ENCODE measurements at places on chromosomes 5 and 9.

DNA sequence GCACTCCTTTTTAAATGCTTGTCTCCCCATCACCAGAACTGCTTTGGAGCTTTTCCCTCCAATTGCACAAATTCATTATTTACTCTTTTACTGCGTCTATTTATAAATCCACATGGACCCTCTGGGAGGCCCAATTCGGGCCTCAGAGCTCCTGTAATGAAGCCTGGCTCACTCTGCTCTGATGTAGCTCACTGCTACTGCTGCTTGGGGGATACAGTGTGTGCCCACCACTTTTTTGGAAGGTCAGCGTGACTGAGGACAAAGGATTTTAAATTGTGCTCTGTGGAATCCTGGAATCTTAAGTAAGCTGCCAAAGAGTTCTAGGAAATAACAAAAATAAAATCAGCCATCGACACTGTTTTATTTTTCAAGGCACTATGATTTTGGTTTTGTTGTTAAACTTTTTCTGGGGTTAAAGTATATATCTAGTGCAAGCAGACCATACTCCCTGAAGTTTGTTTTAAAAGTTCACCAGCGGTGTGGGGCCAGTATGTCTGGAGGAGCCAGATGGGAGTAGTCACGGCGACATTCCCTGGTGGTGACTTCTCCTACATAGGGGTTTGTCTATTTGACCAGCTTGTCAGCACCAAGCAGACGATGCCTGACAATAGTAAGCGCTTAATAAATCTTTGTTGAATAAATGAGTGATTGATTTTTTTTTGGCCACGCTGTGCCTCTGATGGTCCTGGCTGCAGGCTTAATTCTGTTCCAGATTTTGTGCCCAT is 142.8 kb downstream of the TMEM38B start:
- DNase-seq, result no peak

DNA sequence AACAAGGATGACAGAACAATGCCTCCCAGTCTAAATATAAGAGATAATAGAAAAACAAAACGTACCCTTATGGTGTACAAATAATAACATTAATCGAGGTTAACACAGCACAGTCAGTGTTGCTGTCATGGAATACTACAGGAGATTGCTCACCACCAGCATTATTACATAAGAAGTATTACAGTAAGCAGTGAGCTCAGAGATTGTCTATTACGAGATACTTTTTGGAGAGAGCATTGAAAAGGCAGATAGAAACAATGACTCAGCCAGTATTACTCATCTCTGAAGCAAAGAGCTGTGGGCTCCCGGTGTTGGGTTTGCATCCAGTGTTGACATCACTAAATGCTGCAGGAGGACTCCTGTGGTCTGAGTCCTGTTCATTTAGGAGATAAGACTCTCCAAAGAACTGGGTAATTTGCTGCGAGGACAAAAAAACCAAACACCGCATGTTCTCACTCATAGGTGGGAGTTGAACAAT is 191.9 kb upstream of the SEMA6A start:
- DNase-seq, result peak; percentile 19

DNA sequence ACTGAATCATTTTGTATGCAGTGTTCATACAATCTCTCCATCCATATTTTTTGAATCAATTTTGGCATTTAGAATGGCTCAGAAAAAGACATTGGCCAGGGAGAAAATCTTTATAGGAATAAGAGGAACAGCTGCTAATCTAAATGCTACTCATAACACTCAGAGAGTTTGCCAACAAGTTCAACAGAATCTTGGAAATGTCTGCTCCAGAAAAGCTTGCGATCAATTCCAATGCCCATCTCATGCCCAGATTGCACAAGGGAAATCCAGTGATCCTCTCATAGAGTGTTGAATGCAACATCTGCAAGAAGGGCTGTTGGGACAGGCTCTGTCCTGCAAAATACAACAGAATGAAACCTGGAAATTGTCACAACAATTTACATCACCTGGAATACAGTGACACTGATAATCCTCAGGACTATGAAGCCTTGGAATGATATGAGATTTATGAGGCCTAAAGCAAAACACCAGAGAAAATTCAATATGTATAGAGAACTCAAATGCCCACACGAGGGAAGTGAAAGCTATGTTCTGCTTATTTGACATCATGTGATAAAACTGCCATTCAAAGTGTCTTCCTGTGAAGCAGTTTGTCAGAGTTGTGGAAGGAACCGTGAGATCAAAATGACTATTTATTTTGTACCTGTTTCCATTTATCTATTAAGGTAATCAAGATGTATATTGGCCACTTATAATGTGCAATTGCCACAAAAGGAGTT is 190.1 kb downstream of the PARP8 start:
- DNase-seq, result no peak

- no peak for DNase-seq
These were observed 330.8 kb downstream of the KDM4C start for GRCh38 chr9:7088611-7089010.

- no peak for DNase-seq
These were observed 48.9 kb upstream of the BOD1 start for GRCh38 chr5:173665326-173665725.

GRCh38 chr9:116646661-116647514 is 40.2 kb upstream of the TRIM32 start:
- no peak for DNase-seq

DNA sequence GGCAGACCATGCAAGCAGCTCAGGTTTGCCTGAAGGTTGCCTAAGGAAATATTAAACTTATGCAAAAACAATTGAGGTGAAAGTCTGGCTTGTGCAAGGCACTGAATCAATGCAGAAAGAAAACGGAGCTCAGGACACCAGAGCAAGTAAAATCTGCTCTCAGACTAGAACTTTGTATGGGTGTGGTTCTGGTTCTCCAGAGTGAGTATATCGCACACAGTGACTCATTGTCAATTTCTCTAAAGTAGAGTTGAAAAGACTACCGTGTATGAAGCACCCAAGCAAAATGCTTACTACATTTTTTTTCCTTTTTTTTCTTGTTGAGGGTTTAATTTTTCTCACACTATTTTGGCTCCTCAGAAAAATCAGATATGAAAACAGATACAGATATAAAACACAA is 650.3 kb upstream of the CDH10 start:
- no peak for DNase-seq

DNA sequence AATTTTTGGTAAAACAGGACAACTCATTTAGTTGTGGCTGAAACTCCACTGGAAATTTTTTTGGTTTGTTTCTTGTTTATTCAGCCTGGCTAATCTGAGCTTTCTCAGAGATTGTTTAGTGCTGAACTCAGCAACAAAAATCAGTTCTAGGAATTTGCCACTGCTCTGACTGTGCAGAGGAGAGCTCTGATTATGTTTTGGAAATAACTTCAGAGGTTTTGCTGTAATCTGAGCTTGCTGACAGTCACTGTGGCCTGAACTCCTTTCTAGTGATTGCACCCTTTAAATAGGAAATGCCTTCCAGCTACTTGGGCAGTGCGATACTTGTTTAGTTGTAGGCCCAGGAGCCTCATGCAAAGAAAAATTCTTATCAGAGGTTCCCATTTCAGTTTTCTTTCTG is 60.2 kb downstream of the OSTF1 start:
- no peak for DNase-seq

DNA sequence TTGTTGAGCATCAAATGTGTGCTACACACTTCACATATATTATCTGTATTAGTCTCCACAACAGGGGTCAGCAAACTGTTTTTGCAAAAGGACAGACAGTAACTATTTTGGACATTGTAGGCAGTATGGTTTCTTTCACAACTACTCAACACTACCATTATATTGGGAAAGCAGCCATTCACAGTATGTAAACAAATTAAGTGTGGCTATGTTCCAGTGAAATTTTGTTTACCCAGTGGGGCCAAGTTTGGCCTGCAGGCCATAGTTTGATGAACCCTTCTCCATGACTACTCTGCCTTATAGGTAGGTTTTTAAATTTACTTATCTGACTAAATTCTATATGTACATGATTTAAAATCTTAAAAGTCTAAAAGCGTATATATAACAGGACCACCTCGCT is 13.0 kb upstream of the FAM151B start:
- DNase-seq, result no peak

- DNase-seq, result no peak
These were observed 142.8 kb upstream of the IFNE start for GRCh38 chr9:21624675-21625644.

- DNase-seq, result no peak
These were observed 181.9 kb downstream of the FGF18 start for GRCh38 chr5:171601266-171601881.

DNA sequence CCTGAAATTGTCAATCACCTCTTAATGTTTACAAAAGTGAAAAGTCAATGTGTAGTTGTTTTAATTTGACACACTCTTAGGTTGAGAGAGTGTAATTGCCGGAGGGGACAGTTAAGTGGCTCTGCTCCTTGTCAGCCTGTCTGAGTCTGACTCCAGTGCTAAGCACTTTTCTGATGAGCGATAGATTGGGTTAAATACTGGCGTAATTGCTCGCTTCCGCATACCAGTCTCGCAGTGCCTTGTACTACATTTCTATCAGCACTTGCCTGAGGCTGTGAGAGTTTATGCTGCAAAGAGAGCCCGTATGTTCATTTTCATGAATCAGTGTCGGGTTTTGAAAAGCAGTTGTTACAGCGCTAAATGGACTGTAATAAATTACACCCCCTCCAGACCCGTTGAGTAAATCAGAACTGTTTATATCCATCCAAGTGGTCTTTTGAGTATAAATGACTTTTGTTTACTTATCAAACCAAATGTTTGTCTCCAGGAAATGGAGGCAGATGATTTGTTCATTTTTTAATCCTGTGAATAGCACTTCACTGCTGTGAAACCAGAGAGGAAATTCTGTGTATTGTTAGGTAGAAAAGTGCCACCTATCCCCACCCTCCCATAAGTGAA is 41.0 kb upstream of the DMRT3 start:
- DNase-seq, result no peak

DNA sequence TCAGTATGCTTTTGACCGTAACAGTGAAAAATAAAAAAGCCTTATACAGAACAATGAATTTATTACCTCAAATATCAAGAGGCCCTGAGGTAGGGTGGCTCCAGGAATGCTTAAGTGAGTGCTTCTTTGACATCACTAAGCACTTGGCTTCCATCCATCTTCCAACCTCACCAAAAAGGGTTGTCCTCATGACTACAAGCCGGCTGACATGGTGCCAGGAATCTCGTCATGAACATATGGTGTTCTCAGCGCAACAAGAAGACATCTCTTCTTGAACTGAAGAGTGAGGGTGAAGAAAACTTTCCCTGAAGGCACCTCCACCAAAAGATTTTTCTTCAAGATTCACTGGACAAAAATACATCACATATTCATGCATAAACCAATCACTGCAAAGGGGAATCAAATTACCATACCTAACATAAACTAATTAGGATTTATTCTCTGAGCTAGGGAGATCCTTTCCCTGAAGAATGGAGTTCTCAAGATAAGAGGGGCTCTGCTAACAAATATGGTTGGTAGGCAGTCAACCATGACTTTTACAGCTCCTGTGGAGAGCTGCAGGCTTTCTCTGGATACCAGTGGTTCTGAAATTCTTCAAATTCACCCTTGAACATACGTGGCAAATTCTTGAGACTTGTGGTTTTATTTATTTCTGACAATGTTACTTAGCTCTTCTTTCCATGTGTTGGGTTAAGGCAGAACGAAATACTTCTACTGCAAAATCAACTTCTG is 49.5 kb downstream of the AGXT2 start:
- no peak for DNase-seq

Data from GM12892 (cell line).